ENCODE measurements at places on chromosomes 13 and 19.

GRCh38 chr13:39452417-39452816, 150.6 kb downstream of the LHFPL6 start:
- DNase-seq, result no peak

- DNase-seq, result no peak
These were observed 88.6 kb downstream of the FGF9 start for GRCh38 chr13:21759463-21759862.

DNA sequence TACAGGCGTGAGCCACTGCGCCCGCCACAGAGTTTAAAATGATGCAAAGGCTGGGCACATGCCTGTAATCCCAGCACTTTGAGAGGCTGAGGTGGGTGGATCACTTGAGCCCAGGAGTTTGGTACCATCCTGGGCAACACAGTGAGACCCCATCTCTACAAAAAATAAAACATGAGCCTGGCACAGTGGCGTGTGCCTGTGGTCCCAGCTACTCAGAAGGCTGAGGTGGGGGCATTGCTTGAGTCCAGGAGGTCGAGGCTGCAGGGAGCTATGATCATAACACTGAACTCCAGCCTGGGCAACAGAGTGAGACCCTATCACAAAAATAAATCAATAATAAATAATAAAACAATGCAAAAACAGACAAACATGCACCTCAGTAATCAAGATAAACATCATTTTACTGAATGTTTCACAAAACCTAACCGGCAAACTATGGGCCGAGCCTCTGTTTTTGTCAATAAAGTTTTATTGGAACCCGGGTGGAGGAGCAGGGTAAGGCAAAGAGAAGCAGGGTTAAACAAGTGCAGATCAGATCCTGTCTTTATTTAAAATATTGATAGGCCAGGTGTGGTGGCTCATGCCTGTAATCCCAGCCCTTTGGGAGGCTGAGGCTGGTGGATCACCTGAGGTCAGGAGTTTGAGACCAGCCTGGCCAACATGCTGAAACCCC, 2.0 kb upstream of the PEAK3 start:
- no peak for DNase-seq

DNA sequence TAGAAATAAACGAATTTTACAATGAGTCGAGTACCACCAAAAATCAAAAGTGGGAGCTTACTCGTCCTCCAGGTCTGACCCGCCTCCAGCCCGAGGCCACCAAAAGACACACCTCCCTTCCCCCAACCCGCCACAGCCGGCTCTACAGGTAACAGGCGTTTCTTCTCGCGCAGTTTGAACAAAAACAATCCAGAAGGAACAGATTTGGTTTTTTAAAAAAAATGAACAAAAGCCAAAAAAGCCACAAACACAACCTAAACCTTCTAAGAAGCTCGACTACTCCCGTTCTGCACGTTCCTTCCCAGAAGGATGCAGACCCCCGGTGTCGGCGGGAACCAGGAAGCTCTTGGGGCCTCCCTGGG, 671 bp downstream of the ZDHHC20 start:
- no peak for DNase-seq

DNA sequence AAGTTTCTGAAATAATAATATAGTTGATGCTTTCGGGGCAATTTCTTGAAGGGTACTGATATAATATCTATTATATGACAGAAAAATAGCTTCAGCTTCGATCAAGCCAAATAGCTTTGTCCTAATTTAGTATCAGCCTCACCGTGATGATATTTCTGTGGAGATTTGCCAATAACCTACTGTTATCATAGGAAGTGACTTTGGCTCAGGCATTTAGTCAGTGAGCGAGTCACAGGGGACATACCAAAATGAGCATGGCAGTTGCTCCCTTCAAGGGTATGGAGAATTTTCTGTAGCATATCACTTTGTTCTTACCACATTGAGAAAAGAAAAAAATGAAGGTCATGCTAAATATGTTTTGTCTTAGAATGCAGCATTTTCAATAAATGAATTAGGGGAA, 767.6 kb upstream of the SLITRK1 start:
- no peak for DNase-seq

DNA sequence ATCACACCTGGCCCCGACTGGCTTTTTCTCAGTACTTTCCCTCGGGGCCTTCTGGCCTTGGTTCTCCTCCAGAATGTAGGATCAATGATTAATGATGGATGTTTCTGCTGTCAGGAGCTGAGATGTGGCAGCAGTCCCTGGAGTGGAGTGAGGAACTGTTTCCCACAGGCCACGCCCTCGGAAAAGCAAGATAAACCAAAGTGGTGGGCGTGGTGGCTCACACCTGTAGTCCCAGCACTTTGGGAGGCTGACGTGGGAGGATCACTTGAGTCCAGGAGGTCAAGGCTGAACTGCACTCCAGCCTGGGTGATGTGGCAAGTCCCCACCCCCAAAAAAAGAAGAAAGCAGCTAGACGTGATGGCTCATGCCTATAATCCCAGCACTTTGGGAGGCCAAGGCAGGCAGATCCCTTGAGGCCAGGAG, 7.1 kb upstream of the SHFL start:
- no peak for DNase-seq

DNA sequence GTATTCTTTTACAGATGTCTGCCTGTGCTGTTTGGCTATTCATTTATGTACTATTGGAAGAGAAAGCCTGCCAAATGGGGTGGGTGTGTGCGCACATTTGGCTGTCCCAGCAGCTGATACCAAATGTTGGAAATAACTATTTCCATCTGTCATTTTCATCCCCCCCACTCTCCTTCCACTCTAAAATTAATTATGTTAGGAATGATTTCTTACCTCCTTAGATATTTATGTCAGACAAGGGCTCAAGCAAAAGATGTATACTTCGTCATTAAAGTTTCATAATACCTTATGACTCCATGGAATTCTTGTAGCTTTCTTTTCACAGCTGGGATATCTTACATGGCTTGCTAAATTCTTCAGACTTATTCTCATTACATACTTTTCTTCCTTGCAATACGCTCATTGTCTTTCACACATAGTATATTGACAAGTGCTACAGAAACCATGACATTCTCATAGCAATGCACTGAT, 18.6 kb downstream of the ITM2B start:
- no peak for DNase-seq

- no peak for DNase-seq
These were observed 202.3 kb upstream of the KLHL1 start for GRCh38 chr13:70310396-70311119.

- no peak for DNase-seq
These were observed 276.8 kb downstream of the TEX29 start for GRCh38 chr13:111597191-111597611.

DNA sequence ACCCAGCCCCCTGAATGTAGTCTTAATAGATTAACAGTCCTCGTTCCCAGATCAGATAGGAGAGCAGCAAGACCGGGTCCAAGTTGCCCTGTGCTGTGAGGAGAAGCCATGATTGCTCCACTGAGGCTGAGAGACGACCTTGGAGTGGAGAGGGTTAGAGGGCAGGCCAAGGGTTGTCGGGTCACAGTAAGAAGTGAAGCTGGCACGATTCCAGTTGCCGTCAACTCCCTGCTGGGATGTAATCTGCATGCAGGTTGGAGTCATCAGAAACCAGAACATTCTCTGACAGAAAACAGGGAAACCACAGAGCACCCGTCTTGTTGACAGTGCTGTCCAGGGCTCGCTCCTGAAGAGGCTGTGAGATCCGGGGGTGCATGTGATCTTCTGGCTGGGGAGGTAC, 19.0 kb upstream of the ATP11A start:
- no peak for DNase-seq

GRCh38 chr13:43573361-43573740, 213.4 kb downstream of the ENOX1 start:
- DNase-seq, result no peak

DNA sequence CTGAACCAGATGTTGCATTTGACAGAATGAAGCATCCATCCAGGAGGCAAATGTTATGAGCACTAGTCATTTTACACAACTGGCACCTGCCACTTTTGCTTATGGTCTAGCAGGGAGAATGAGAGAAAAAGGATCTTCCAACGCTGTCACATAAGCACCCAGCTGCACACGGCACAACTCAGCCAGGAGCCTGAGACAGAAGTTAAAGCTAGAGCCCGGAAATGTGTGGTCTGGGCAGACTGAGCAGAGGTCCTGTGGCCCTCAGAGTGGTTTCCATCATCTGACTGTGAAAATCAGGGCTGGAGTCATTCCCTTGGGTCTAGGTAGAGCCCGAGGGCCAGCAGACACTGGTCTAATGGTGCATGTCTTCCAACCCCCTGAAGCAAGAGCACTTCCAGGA, 78.4 kb upstream of the XPO4 start:
- DNase-seq, result no peak

All from brain pericyte (primary cell).